Stimulated activated CD8-positive, alpha-beta memory T cell treated with anti-CD3 and anti-CD28 coated beads, Interleukin-7, amount 100 ng/mL, for 1 hour (primary cell): ENCODE measurements at places on chromosomes 6 and 20.

DNA sequence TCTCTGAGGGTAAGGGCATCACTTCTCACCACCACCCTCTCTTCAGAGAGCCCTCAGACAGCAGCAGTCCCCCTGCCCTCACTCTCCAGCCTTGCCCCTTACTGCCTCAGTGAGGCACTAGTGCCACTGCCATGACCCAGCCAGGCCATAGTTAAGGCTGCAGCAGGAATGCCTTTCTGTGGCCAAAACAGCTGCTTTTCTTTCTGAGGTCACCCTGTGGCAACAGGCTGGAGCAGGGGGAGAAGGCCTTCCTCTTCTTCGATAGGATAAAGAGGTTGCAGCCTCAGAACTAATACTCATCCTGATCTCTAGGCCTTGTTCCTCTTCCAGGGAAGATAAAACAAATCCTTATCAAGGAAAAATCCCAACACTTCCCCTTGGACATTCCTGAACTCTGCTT lies 56.8 kb upstream of the ECI2 start:
- no peak for DNase-seq

- no peak for DNase-seq
Measured at GRCh38 chr6:49782725-49783124, 4.4 kb downstream of the PGK2 start.

GRCh38 chr6:39808964-39809363 lies 16.8 kb downstream of the DAAM2 start:
- no peak for DNase-seq

DNA sequence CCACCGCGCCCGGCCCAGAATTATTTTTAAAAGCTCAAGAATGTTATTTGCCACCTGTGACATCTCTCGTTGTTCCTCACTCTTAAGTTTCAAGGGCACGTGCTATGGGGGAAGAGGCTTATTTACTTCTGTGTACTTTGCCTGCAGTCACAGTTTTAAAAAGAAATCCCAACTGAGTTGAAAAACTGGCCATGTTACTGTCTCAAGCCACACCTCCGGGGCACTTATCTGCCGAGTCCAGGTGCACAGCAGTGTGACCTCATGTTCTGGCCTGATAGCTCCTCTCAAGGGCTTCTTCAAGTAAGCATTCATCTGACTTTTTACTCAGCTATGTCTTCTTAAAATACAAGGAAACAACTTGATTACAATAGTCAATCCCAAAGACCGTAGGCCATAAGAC lies 34.5 kb downstream of the SHLD1 start:
- no peak for DNase-seq

DNA sequence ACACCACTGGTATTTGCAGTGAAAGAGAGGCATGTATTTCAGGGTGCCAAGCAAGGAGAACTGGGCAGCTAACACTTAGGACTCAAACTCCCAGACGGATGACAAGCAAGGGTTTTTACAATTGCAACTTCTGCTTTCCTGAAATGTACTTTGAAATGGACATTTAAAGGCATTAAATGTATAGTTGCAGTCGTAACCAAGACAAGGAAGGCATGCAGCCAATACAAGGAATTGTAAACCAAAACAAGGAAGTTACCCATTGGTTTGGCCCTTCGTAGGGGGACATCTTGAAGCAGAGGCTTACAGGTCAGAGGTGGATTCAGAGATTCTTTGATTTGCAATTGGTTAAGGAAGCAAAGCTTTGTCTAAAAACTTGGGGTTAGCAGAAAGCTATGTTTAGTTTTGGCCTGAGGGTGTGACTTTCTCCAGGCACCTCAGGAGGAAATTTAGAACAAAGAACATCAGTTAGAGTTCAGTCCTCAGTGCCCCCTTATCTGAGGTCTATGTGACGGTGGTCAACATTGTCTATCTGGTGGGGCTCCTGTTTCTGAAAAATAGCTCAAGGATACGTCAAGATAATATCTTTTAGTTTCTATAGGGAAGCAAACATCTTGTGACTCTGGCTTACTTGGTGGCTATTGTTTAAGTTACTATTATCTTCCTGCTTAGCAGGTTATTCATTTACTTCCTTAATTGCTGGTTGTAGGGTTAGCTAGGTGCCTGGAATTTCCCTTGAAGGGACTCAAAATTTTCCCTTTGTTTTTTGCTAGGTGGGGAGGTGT lies 266.0 kb downstream of the CD83 start:
- DNase-seq: no peak

GRCh38 chr6:16718356-16718755 lies 42.9 kb downstream of the ATXN1 start:
- no peak for DNase-seq

GRCh38 chr6:35673755-35674154 lies 15.0 kb downstream of the FKBP5 start:
- DNase-seq: no peak

DNA sequence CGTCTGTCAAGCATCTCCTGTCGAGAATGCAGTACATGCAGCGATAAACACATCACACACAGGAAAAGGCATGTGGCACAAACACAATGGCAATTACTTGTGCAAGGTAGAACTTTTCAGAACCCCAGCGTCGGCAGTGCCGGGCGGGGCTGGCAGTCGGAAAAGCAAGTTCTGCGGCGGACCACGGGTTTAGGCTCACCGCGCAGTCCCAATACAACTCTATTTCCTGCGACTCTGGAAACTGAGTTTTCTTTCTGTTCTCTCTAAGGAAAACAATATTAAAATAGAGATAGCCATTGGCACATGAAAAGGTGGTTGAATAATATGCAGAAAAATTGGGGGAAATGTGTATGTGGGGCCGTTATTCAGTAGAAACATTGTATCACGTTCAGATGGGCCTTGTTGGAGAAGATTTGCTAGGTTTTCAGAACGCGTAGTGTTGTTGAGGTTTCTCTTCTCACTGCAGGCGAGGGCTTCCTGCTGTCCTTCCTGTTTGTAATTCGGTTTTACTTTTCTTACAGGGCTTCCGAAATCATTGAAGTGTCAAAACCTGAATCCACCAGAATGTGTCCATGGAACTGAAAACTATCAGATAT lies 369.5 kb downstream of the THBS2 start:
- DNase-seq: no peak

GRCh38 chr20:14633507-14633906 lies 296.1 kb upstream of the FLRT3 start:
- DNase-seq: no peak

GRCh38 chr20:44354979-44355497 lies 461 bp upstream of the HNF4A start:
- no peak for DNase-seq

DNA sequence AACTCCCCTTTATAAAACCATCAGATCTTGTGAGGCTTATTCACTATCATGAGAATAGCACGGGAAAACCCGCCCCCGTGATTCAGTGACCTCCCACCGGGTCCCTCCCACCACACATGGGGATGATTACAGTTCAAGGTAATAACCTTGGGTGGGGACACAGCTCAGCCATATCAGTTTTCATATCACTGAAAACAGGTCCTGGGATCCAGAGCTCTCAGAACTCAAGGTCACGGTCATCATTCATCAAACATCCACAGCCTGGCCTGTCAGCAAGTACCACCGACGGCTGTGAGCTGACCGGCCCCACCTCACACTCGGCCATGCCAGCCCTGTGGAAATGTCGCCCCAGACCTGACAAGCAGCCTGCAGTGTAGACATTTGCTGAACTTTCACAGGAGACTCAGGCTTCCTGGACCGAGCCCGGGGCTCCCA lies 14.1 kb upstream of the FRMD1 start:
- DNase-seq: no peak

DNA sequence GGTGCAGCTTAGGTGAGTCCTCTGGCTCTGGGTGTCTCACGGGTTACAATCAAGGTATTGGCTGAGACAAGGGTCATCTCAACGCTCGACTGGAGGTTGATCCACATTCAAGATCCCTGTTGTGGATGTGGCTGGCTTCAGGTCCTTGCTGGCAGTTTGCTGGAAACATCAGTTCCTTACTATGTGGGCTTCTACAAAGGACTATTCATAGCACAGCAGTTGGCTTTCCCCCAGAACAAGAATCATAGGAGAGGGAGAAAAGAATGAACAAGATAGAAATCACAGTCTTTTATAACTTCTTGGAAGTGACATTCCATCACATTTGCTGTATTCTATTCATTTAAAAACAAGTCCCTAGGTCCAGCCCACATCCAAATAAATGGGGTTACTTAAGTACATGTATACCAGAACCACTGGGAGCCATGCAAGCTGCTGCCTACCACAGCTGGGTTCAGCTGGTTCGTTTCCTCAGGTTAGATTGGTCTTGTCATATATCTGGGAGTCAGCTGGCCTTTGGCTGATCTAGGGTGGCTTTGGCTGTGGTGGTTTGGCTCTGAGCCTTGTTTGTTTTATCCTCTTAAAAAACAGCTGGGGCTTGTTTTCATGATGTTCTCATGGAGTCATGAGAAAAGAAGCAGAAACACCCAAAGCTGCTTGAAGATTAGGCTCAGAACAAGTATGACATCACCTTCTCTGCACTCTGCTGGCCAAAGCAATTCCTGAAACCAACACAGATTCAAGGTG lies 433.2 kb upstream of the SPTLC3 start:
- no peak for DNase-seq

- no peak for DNase-seq
Measured at GRCh38 chr6:168920289-168920688, 333.4 kb downstream of the THBS2 start.

DNA sequence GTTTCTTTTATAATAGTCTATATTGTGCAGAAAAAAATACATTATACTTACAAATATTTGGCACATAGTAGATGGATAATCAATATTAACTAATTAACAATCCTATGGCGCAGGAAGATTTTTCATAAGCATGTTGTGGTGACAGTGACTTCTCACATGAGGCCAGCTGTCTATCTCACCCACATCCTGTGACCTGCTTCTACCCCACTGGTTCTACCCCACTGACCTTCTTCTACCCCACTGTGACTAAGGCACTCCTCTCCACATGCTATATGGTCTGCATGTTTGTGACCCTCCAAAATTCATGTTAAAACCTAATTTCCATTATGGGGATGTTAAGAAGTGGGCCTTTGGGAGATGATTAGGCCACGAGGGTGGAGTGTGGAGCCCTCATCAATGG lies 394.8 kb upstream of the AGPAT4 start:
- DNase-seq: no peak

GRCh38 chr20:24241466-24241865 lies 228.0 kb upstream of the SYNDIG1 start:
- DNase-seq: no peak

DNA sequence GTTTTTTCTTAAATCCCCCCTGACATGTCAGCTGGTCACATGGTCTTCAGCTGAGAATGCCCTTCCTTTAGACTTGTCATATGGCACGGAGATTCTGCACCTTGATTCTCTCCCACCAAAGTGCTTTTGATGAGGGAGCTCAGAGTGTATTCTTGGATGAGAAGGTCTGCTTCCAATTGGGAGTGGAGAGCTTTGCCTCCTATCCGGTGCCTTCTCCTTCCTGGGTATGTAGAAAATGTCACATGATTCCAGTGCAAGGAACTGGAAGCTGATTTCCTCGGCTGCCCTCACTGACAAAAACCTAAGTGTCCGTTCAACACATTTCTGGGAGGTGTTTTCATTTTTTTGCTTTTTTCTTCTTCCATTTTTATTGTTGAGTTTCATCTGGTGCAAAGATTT lies 197.2 kb downstream of the TFAP2C start:
- no peak for DNase-seq

DNA sequence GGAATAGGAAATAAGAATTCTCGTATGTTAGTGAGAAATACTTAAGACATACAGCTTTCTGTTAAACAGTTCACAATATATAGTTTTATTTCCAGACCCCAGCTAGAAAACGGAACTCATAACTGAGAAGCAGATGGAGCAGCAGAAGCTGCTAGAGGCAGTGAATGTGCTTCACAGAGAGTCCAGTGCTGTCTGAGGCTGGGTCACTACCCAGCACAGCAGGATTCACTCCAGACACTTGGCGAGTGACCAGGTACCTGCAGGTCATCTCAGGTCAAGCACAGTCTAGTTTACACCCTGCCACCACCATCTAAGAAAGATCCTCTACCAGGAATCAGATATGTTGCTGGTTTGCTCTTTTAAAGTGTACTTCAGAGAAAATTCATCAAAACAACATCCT lies 243.1 kb upstream of the RAB32 start:
- no peak for DNase-seq

- no peak for DNase-seq
Measured at GRCh38 chr20:53983401-53983800, 87.0 kb downstream of the BCAS1 start.

DNA sequence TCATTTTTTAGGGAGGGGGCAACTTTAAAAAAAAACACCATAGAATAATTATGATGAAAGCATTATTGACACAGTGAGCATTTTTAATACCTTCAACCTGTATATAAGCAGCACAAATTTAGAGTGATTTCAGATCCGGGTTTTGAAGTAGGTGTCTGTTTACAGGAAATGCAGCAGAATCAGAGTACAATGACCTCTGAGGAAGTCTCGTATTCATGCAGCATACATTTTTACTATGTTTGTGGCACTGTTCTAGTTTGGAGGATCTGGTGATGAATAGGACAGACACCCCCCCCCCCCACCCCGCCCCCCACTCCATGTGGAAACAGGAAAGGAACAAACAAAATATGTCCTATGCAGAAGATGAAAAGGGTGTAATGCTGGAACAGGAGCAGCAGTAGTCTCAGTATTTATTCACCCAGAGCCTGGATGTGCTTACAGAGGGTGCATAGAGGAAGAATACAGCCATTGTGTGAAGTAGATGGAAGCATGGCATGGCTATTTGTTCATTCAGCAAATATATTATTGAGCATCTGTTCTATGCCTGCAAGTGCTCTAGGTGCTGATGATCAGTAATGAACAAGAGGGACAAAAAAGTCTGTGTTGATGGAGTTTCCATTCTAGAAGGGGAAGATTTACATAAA lies 19.7 kb downstream of the VAPB start:
- no peak for DNase-seq

DNA sequence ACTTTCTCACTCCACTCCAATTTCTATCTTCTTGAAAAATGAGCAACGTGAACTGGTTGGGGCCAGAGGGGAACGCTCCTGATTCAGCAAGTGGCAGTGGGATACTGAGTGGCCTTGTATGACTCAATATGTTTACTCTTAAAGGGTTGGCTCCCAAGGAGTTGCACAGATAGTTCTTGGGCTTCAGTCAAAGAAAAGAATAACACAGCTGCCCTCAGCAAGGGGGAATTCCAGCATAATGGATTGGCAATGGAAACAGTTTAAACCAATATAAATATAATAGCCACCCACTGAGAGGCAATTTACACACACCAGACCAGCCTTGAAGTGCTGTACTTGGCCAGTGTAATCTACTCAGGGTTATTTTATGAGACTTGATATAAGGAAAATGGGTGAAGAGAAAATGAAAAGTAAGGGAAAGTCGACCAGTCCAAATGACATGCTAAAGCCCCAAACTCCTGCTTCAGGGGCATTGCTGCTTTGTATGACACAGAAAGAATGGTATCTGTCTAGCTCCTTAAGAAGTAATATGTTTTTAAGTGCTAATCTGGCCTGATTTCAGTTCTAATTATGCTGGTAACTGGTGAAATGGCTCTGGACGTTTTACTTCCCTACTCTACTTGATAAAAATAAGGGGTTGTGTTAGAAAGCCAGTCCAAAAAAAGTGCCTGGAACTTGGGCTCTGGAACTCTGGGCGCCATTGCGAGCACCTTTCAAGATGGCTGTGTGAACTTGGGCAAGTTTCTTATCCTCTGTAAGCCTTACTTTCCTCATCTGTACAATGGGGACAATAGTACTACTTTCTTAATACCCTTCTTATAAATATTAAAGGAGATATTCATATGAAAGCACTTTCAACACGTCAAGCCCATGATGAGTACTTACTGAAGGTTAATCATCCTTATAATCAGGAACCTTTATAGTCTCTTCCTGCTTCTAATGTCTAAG lies 712.9 kb upstream of the MAP3K7 start:
- DNase-seq: no peak

GRCh38 chr6:107689190-107689589 lies 134.9 kb downstream of the SCML4 start:
- DNase-seq: no peak
